ENCODE measurements at places on chromosomes 7 and 10. TPM values are rescaled to one million over a fixed set of nuclear protein-coding genes. Genes with fewer than 3 reads are reported as not detected.

The PNPLA8 gene
- total RNA-seq = 28.8 TPM

The FAM241B gene
- 39.9 TPM for total RNA-seq

The PYROXD2 gene
- 3.8 TPM for total RNA-seq

The NEUROD6 gene
- total RNA-seq = 0.77 TPM

The CNPY1 gene
- total RNA-seq = not detected

The ANKRD1 gene
- 0.14 TPM for total RNA-seq

The IFIT1 gene
- total RNA-seq = 1.5 TPM

The DPCD gene
- 91.4 TPM for total RNA-seq

The HOXA9 gene
- 2.8 TPM for total RNA-seq

The PDLIM1 gene
- 19.9 TPM for total RNA-seq

The HMX3 gene
- total RNA-seq = not detected

The HIBADH gene
- 15.2 TPM for total RNA-seq

The PLAC9 gene
- total RNA-seq = 0.71 TPM

The DTX2 gene
- 3.9 TPM for total RNA-seq

The TSPAN12 gene
- total RNA-seq = 9.4 TPM

The CTTNBP2 gene
- 7.4 TPM for total RNA-seq

The CUZD1 gene
- 1.9 TPM for total RNA-seq

The CACNA2D1 gene
- total RNA-seq = 64.7 TPM

The HTR5A gene
- 0.19 TPM for total RNA-seq

The TUBB8 gene
- total RNA-seq = 3.5 TPM

The CYP3A4 gene
- total RNA-seq = 0.78 TPM

The CPVL gene
- 9.7 TPM for total RNA-seq

The SPDYE18 gene
- 0.64 TPM for total RNA-seq

The CALN1 gene
- 0.05 TPM for total RNA-seq

The ANKRD22 gene
- not detected for total RNA-seq

The C7orf33 gene
- not detected for total RNA-seq

The HMX2 gene
- 0.19 TPM for total RNA-seq

The NPC1L1 gene
- total RNA-seq = 0.34 TPM

The ZC3HAV1L gene
- total RNA-seq = 9.8 TPM

The PPP2R2D gene
- 32.4 TPM for total RNA-seq

All from motor neuron (in vitro differentiated cells).